ENCODE measurements at places on chromosomes 5 and 9.

- DNase-seq, result no peak
These were observed 65.3 kb downstream of the ARHGEF37 start for GRCh38 chr5:149646564-149646963.

- no peak for DNase-seq
These were observed 327.1 kb upstream of the MPDZ start for GRCh38 chr9:13606586-13606985.

DNA sequence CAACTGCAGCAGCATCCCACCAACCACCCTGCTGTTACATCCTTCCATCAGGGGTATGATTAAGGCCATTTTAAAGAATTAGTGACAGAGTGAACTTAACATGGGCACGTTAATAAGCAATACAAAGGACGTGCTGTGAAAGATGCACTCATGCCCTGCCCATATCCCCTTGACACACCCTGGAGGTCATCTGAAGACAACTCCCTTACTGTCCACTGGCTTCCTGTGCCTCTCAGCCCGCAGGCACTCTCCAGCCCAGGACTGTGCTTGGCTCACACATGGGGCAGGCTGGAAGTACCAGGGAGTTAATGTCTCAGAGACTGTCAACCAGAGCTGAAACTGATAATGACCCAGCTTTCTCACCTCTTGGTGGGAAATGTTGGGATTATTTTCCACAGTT is 81.8 kb downstream of the TRIM36 start:
- no peak for DNase-seq

GRCh38 chr9:117714282-117714681 is 10.1 kb downstream of the TLR4 start:
- DNase-seq, result no peak

DNA sequence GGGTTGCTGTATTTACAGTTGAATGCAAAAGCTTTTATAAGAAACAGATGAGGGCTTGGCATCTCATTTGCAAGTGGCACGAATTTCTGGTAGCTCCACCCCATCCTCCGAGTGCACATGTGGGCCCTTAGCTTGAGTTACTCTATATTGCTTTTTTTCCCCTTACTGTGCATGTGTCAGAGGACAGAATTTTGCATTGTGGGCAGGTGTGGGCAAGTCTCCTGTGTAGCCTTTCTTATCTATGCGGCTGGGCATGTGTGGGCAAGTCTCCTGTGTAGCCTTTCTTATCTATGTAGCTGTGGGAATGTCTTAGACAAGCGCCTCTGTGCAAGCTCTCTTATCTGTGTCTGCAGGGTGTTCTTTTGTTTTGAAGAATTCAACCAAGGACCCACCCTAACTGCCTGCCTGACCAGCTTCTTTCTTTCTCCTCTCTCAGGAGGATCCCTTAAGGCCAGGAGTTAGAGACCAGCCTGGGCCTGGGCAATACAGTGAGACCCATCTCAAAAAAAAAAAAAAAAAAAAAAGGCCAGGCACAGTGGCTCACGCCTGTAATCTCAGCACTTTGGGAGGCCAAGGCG is 34.1 kb upstream of the SIL1 start:
- no peak for DNase-seq

GRCh38 chr9:133701981-133702797 is 36.0 kb downstream of the SARDH start:
- DNase-seq, result no peak

DNA sequence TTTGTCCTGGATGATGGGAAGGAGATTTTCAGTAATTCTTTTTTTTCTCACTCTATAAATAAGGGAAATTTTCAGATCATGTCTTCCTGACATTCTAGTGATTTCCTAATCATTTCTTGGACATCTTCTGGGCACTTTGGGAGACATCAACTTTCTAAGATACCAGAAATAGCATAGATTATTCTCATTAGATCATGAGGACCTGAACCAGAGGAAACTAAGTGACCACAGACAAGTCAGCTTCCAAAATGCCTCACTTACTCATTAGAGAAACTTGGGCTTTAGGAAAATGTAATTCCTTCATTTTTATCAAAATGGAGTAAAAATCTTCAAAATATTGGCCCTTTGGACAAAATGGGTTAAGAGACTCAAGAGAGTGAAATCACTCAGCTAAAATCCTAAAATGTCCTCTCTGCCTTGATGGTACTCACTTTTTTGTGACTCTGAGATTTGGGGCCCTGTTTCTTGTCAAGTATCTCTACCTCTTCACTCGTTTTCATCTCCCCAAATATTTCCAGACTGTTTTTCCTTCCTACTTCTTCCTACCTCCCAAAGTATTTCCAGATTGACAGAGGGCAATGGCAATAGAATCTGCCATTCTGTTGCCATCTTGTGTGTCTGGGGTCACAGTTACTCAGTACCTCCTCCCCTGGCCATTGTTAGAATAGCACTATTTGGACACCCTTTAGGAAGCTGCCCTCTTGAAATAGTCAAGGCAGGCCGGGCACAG is 194.5 kb downstream of the NR3C1 start:
- DNase-seq, result no peak

GRCh38 chr5:68428231-68428811 is 212.8 kb downstream of the PIK3R1 start:
- DNase-seq, result no peak

DNA sequence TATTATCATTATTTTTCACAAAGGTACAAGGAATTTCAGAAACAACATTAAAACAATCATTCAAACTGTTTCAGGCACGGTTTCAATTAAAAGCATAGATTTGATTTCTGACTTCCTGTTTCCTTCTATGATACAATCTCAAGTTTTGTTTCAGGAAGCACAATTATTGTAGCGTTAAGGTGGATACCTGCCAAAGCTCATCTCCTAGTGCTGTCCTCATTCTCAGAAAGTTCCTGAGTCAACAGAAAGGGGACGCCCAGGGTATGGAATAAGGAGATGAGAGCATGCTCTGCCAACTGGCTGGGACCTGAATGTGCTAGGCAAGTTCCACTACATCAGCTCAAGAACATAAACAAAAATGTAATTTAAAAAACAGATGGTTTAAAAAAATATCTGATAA is 2.0 kb upstream of the TRIM14 start:
- DNase-seq, result no peak

DNA sequence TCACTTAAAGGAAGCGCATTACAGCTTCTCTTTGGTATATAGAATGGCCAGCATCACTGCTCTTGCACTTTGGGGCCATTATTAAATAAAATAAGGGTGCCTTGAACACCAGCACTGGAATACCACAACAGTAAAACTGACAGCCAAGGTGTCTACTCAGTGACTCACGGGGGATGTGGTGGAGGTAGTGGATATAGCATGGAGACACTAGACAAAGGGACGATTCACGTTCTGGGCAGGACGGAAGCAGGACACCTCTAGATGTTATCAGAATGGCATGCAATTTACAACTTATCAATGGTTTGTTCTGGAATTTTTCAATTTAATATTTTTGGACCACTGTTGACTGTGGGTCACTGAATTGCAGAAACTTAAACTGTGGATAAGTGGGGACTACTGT is 32.9 kb upstream of the PDE8B start:
- no peak for DNase-seq

DNA sequence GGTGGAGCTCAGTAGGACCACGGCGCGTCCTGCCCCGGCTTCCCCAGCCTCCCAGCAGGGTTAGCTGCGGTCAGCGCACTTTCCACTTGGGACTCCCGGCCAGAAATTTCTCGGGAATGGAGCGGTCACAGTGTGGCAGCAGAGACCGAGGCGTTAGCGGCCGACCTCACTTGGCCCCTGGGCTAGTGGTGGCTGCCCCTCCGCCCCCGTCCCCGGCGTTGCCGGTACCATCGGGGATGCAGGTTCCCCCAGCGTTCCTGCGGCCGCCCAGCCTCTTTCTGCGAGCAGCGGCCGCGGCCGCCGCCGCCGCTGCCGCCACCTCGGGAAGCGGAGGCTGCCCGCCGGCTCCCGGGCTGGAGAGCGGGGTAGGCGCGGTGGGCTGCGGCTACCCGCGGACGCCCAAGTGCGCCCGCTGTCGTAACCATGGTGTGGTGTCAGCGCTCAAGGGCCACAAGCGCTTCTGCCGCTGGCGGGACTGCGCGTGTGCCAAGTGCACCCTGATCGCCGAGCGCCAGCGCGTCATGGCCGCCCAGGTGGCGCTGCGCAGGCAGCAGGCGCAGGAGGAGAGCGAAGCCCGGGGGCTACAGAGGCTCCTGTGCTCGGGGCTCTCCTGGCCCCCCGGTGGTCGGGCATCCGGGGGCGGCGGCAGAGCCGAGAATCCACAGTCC is 460 bp downstream of the DMRTA1 start:
- no peak for DNase-seq

Measured in HCT116 (cell line).